Heart left ventricle (tissue), 16 donors: ENCODE measurements at places on chromosomes 1 and 21.
A peak's percentile ranks its signal among the peaks of the same experiment; 100 is the strongest.

DNA sequence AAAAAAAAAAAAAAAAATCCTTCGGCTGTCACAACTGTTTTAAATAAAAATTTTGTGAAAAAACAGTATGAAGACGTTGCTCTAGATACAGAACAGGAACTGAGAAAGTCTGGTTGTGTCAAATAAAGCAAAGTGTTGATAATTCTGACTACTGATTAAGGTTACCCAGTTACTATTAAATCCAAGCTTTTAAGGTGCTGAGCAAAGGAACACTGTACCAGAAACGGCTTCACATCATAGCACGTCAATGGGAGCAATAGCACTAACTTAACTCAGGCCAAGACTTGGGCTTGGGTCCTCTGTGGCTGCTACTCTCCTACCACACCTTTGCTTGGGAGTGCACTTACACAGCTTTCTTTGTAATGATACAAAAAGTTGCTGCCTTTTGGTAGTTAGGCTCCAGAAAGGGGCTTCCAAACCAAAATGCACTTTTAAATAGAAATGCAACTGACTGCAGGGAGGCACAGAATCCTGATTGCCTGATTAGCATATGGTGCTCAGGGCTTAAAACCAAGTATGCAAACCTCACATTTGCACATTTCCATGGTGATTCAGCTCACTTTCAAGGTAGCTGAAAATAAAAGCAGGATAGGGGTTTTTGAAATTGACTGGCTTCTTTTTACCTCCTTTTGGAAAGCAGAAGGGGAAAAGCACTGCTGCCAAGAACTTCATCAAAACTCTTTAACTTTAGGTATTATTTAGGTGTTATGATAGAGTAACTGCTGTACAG lies 6.3 kb downstream of the MCL1 start:
- DNase-seq = no peak

GRCh38 chr1:159532922-159533321 lies 2.9 kb downstream of the OR10J5 start:
- no peak for DNase-seq

GRCh38 chr1:143691400-143691891 lies 280.3 kb downstream of the FAM72C start:
- DNase-seq = no peak

DNA sequence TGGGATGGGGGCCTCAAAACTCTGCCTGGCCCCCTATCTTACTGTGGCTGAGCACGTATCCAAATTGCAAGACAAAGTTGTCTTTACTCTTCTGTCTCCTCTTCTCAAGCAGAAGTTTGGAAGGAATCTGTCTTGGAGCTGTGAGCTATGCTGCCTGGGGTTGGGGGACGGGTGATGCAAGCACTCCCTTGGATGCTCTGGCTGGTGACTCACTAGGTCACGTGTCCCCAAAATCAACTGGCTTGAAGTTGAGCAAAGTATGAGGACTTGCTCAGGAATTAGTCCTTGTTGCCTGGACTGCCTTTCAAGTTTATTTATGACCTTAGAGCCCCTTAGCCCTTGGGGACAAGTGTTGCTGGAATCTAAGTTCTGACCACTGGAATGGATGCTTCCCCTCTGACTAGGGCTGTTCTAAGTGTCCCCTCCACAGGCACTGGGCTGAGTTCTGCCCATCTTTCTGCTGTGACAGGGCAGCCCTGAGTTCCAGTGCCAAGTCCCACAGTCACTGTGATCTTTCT lies 269.5 kb downstream of the HHAT start:
- peak; percentile 16 for DNase-seq

- DNase-seq = no peak
Observed at GRCh38 chr1:169112241-169112640, 5.8 kb downstream of the ATP1B1 start.

- no peak for DNase-seq
Observed at GRCh38 chr1:38055398-38055797, 8.8 kb upstream of the POU3F1 start.

DNA sequence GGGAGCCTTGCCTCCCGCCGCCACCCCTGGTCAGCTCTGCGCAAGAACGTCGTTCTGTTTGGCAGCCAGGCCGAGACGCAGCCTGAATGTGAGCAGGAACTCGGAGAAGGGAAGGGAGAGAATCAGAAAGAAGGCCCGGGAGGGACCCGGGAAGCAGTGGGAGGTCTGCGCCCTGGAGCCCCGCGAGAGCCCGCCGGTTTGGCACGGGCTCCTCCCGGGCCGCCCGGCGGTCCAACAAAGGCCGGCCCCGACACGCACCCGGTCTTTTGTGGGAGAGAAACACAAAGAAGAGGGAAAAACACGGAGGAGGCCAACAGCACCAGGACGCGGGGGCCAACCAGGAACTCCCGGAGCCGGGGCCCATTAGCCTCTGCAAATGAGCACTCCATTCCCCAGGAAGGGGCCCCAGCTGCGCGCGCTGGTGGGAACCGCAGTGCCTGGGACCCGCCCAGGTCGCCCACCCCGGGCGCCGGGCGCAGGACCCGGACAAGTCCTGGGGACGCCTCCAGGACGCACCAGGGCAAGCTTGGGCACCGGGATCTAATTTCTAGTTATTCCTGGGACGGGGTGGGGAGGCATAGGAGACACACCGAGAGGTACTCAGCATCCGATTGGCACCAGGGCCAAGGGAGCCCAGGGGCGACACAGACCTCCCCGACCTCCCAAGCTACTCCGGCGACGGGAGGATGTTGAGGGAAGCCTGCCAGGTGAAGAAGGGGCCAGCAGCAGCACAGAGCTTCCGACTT lies 2.7 kb upstream of the OLIG2 start:
- no peak for DNase-seq

DNA sequence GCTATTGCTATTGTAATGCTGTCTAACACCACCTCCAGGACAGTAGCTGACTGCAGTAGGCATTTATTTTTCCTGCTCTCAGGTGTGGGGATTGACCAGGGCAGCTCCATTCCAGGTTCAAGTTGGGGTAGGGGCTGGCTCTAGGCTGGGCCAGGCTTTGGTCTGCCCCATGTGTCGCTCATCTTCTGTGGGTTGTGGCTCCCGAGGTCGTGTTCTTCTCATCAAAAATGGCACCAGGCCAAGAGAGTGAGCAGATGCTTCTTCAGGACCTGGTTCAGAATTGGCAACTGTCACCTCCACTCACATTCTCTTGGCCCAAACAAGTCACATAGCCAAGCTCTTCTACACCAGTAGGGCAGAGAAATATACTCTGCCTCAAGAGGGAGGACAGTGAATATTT lies 133.7 kb downstream of the PTPRU start:
- DNase-seq = no peak

DNA sequence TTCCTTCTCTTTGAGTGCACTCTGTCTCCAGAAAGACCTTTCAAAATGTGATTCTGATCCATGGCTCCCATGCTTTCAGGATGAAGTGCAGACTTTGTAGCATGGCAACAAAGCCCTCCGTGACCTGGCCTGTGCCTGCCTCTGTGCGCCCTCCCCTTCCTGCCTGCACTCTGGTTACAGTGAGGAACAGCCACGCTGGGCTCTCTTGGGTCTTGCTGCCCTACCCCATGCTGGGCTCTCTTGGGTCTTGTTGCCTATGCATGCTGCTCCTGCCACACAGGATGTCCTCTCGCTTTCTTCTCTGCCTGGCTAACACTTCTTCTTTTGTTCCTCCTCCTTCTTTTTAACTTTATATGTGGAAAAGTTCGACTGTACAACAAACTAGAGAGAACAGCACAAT lies 28.0 kb downstream of the LMOD1 start:
- no peak for DNase-seq

DNA sequence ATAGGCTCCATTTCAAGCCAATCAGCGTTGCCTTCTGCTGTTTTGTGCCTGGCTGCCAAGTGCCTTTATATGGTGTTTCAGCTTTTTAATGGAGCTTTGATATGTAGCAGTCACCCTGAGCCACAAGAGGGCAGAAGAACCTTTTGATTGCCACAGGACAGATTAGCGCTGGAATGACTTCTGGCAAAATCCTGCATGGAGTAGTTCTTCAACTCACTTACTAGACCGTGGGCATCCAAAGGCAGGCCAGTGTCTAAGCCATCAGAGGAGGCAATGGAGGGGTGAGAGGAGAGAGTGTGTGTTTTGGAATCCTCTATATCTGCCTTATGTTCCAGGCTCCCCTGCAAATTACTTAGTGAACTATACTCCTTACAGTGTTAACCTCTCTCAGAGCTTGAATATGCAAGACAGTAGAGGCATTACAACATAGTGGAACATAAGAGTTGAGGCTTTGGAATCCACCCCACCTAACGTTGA lies 56.2 kb downstream of the ST3GAL3 start:
- no peak for DNase-seq

DNA sequence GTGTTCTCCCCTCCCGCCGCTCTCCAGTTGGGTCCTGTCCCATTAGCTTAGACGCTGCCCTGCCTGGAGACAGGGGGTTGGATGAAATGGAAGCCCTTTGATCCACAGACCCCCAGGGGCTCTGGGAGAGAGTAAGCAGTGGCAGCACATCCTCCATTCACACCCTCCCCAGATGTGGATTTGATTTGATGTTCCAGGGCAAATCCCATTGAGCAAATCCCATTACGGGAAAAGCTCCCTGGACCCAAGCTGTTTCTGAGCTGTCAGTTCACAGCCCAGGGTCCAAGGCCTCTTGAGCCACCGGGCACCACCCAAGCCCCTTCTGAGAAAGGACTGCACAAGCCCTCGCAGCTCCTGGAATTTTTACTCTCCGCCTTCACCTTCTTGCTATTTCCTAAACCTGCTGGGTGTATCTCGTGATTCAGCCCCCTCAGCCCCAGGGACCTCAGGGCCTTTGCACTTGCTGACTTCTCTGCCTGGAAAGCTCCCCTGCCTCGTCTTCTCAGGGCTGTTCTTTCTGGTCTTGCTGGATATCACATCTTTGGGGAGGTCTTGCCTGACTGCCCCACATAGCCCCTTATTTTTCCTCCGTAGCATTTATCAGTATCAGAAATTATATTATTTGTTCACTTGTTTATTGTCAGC lies 101.1 kb downstream of the PAX7 start:
- no peak for DNase-seq

- DNase-seq = no peak
Observed at GRCh38 chr1:34796990-34797389, 4.2 kb downstream of the GJA4 start.

DNA sequence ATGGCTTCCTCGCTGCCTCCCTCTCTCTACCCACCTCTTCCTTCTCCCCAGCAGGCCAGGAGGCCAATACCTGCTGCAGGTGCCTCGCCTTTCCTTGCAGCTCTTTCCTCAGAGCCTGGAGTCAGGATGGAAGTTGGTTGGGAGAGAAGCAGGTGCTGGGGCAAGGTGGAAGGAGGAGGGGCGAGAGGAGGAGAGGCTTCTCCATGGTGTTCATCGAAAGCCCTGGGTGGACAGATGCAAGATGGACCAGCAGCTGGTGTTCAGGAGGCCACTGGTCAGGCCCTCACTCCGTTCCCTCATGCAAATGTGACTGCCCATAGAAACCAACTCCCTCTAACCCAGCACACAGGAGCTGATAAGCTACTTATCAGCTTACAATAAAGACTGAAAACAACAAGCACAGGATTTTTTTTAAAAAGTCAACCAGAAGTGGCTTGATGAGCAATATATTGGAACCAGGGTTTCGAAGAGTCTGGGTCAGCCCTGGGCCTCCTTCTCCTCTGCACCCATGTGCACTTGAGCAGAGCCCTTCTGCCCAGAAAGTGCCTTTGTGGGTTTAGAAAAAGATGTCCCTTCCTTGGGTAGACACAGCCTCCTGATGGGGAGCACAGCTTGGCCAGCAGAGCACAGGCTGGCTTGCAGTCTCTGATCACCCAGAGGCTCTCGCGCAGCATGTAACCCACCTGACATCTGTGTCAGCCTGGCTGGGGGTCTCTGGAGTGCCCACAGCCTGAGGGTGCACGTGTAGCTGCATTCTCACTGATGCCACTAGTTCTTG lies 16.6 kb upstream of the GSTM4 start:
- no peak for DNase-seq

DNA sequence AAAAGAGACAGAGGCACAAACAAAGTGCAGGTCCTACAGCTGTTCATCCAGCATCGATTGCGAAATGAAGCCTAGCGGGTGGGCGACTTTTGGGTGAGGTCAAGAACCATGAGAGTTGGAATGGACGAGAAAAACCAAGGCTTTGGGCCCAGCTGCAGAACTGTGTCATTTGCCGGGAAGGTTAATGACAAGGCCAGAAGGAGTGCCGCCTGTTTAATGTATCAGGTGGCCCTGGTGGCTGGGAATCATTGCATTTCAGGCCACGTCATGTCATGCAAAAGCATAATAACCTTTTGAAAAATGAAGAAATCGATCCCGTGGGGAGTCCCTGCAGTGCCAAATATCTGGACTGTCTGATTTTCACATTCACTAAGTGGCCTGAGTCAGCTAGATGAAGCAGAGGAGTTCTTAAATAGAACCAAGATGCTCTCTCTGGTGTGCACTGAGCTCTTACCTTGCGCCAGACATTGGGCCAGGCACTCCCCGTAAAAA lies 8.1 kb upstream of the RCC2 start:
- peak; percentile 10 for DNase-seq

DNA sequence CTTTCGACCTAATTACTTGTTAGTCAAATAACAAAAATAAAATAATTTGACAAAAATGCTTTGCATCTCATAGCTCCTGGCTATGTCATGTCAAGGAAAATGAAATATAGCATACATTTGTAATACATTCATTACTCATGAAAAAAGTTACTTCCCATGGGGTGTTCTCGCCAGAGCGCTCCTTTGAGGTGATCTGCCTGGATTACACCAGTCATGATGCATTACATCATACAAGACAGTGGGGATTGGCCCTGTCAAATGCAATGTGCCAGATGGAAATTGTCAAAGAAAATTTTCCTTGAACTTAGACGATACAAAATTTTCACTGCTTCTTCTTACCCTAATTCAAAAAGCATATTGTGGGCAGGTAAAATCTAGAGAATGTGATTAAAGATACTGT lies 215.6 kb upstream of the B3GALT2 start:
- DNase-seq = no peak

- no peak for DNase-seq
Observed at GRCh38 chr1:243507672-243508302, 251.9 kb downstream of the SDCCAG8 start.

DNA sequence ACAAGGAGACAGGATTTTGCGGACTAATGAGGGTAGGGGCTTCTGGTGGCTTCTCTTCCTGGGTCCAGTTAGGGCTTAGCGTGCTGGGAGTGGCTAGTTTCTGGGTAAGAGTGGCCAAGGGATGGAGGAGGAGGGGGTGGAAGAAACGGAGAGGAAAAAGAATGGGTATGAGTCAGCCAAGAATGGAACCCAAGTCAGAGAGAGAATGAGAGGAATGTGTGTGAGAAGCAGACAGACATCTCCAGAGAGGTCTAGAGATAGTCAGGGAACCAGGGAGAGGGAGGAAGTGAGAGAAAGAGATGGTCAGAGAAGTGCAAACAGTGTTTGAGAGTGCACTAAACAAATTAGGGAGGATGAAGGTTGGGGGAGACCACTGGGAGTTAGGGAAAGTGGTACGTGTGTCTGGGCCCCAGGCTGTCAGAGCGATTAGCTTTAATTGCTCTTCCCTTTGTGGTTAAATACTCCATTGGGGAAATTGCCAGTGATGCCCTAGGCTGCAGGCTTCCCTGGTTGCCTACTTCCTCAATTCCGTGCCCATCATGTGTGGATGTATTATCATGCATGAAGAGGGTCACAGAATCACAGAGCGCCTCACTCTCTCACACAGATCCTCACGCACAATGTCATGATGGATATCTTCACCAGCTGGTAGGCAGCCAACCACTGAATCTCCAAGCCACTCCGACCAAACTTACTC lies 1.4 kb downstream of the PEA15 start:
- DNase-seq = no peak

- DNase-seq = no peak
Observed at GRCh38 chr1:146039844-146040194, 18.3 kb upstream of the HJV start.

GRCh38 chr1:156727926-156728598 lies at the start of gene METTL25B:
TSS of gene METTL25B (plus strand) at chr1:156728469. CDS start at chr1:156729105, 636 bp downstream.
- peak; percentile 86 for DNase-seq
